MG63 (cell line): ENCODE measurements at places on chromosomes 16 and 17. TPM values are rescaled to one million over a fixed set of nuclear protein-coding genes. Genes with fewer than 3 reads are reported as not detected.

The ARL2BP gene
- total RNA-seq = 352 and 467 TPM in 2 replicates

- DNase-seq = no peak
Observed at GRCh38 chr16:50316102-50316847, 49.9 kb downstream of the ADCY7 start.

DNA sequence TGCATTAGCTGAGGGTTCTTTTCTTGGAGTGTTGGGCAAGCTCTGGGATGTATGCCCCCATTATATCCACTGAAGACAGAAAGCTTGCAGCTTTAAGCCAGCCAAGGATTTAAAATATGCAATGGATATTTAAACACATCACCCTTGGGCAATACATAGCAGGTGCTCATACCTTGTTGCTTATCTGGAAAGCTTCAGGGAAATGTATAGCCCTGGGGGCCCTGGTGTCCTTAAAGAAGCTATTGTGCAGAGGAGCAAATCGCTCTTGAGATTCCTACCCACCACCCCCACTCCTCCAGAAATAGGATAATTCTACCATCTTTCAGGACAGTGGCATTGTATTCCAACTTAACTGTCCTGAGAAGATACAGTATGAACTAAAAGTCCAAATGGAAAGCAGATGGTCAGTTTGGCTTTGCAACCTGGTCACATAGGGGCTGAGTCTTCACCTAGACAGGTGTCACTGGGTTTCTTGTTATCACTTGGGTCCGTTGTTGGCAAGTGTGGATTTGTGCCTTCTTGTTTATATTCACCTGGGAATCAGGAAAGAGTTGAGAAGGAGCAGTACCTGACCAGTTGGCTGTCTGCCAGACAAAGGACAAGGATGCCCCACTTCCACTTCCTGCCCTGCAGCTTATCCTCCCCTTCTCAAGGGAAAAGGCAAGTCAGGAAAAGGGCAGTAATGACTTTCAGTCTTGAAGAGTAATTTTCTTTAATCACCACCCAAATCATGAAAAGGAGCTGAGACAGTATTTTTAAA is 3.4 kb downstream of the ANKRD40CL start:
- DNase-seq = no peak

The MAP1LC3B gene
- 7.9 and 16.0 TPM in 2 replicates for total RNA-seq

DNA sequence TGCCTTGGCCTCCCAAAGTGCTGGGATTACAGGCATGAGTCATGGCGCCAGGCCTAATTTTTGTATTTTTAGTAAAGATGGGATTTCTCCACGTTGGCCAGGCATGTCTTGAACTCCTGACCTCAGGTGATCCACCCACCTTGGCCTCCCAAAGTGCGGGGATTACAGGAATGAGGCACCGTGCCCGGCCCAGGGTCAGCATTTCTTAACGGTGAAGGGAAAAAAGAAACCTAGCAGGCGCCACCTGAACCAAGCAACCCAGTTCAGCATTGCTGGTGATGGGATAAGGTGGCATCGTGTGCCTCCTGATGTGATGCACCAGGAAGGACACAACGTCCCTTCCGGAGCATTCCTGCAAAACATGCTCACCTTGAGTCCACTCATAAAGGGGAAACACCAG is 2.2 kb upstream of the CLCN7 start:
- DNase-seq = no peak

DNA sequence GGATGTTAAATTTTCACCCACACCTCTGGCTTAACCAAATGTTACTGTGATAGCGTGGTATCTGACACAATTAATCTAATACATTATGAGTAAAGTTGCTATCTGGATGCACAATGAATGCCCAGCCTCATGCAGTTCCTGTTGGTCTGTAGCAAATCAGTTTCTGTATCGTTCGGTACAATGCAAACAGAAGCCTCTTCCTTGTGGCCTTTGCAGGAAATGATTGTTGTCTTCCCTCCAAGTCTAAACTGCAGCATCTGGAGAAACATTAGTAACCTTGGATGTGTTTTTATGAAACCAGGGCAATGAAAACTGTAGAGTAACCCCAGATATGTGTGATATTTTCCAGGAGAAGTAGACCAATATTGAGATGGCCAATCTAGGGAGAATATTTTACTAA is 46.8 kb downstream of the CYB561 start:
- peak; percentile 20 for DNase-seq

GRCh38 chr16:17289050-17289449 is 181.7 kb downstream of the XYLT1 start:
- DNase-seq = no peak

The FOXC2 gene
- total RNA-seq = 4.6 and 7.1 TPM in 2 replicates

The SPN gene
- not detected in 2 replicates for total RNA-seq

- no peak for DNase-seq
Observed at GRCh38 chr16:50953290-50953689, 197.8 kb downstream of the SALL1 start.

DNA sequence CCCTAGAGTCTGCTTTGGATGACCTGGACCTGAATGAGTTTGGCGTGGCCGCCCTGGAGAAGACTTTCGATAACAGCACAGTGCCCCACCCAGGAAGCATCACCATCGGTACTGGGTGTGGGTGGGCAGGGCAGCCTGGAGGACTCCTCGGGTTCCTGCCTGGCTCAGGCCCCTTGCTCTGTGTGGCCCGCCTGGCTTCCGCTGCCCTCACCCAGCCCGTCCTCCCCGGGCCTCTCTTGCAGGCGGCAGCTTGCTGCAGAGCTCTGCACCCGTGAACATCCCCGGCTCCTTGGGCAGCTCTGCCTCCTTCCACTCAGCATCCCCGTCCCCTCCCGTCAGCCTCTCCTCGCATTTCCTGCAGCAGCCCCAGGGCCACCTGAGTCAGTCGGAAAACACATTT is 24.5 kb downstream of the UNC13D start:
- DNase-seq = no peak

The UTS2R gene
- not detected in 2 replicates for total RNA-seq

The KRT39 gene
- not detected in 2 replicates for total RNA-seq

GRCh38 chr16:87198328-87198832 is 118.8 kb downstream of the C16orf95 start:
- no peak for DNase-seq

GRCh38 chr17:55242476-55242875 is 22.3 kb upstream of the HLF start:
- DNase-seq = no peak

DNA sequence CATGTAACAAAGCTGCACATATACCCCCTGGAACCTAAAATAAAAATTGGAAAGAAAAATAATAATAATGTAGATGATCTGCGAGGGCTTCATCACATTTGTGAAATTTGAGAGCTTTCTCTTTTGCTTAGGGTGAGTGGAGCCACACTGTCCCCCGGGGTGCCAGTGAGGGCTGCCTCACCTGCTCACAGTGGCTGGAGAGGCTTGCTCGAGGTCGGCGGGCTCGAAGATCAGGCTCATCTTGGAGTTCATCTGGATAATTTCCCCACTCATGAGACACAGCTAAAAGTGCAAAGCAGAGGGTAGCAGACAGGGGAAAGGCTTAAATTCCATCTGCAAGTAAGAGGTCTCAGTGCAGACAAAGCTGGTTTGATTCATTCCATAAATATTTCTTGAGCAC is 123.8 kb downstream of the DNAH3 start:
- DNase-seq = no peak

DNA sequence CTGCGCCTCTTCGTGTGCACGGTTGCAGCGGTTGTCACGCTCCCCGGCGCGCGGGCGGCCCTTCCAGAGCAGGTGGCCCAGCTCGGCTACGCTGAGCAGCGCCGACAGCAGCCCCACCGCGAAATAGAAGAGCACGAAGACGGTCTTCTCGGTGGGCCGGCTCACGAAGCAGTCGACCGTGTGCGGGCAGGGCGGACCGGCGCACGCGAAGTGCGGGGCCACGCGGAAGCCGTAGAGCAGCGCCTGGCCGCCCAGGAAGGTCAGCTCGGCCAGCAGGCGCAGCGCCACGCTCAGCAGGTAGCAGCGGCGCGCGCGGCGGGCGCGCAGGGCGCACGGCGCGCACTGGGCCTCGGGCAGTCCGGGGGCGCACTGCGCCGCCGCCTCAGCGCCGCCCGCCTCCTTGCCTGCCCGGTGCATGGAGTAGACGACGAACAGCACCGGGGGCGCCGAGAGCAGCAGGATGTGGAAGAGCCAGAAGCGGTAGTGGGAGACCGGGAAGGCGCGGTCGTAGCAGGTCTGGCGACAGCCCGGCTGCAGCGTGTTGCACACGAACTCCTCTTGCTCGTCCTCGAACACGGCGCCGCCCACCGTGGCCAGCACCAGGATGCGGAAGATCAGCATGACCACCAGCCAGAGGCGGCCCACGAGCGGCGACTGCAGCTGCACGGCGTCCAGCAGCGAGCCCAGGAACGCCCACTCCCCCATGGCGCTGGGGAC is 1.3 kb downstream of the GJD3 start:
- DNase-seq = peak; percentile 42

The TMEM235 gene
- not detected in 2 replicates for total RNA-seq

DNA sequence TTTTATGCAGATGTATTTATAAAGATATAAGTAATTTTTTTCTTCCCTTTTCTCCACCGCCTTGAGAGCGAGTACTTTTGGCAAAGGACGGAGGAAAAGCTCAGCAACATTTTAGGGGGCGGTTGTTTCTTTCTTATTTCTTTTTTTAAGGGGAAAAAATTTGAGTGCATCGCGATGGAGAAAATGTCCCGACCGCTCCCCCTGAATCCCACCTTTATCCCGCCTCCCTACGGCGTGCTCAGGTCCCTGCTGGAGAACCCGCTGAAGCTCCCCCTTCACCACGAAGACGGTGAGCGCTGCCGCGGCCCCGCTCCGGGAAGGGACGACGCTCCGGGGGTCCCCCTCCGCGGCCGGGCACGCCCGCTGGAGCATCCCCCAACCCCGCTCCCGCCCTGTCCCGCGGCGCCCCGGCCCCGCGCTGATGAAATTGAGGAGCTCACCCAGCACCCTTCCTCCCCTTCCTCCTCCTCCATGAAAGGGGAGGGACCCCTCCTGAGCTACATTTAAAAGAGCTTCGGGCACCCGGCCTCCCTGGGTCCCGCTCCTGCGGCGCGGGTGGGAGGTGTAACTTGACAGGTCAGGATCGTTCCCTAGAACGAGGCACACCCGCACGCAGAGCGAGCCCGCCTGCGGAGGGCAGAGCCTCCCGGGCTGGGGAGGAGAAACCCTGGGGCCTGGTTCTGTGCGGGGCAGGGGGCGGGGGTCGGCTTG is 706 bp downstream of the HLF start:
- no peak for DNase-seq

DNA sequence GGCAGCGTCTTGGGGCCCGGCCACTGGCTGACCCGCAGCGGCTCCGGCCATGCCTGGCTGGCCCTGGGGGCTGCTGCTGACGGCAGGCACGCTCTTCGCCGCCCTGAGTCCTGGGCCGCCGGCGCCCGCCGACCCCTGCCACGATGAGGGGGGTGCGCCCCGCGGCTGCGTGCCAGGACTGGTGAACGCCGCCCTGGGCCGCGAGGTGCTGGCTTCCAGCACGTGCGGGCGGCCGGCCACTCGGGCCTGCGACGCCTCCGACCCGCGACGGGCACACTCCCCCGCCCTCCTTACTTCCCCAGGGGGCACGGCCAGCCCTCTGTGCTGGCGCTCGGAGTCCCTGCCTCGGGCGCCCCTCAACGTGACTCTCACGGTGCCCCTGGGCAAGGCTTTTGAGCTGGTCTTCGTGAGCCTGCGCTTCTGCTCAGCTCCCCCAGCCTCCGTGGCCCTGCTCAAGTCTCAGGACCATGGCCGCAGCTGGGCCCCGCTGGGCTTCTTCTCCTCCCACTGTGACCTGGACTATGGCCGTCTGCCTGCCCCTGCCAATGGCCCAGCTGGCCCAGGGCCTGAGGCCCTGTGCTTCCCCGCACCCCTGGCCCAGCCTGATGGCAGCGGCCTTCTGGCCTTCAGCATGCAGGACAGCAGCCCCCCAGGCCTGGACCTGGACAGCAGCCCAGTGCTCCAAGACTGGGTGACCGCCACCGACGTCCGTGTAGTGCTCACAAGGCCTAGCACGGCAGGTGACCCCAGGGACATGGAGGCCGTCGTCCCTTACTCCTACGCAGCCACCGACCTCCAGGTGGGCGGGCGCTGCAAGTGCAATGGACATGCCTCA is 773 bp downstream of the NTN3 start:
- no peak for DNase-seq

The CCL7 gene
- total RNA-seq = not detected in 2 replicates

The TUBG2 gene
- 1.4 and 4.0 TPM in 2 replicates for total RNA-seq

DNA sequence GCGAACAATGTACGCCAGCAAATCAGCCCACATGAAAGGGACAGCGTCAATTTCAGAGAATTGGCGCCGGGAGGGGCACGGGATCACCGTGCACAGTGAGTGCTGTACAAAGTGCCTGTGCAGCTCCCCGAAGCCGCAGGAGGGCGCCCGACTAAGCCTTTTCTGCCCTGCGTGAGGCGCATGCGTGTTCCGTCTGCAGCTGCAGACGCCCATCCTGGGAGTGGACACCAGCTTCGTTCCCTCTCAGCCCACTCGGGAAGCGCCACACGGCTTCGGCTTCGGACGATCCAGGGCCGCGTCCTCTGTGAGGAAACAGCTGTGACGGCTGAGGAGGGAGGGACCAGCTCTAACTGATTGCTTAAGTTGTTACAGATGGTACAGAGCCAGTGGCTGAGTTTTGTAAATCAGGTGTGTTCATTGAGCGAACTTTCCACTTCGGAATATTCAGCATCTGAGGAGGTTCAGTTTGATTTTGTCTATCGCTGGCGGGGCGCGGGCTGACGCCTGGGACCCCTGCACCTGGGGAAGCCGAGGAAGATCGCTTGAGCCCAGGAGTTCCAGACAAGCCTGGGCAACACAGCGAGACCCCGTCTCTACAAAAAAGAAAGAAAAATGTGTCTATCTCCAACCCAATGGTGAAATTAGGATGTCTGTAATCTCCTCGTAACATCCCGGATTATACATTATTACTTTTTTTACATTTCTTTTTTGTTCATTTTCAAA is 15.4 kb upstream of the ZNF287 start:
- peak; percentile 68 for DNase-seq

- DNase-seq = no peak
Observed at GRCh38 chr16:55565086-55565485, 1.4 kb upstream of the CAPNS2 start.

DNA sequence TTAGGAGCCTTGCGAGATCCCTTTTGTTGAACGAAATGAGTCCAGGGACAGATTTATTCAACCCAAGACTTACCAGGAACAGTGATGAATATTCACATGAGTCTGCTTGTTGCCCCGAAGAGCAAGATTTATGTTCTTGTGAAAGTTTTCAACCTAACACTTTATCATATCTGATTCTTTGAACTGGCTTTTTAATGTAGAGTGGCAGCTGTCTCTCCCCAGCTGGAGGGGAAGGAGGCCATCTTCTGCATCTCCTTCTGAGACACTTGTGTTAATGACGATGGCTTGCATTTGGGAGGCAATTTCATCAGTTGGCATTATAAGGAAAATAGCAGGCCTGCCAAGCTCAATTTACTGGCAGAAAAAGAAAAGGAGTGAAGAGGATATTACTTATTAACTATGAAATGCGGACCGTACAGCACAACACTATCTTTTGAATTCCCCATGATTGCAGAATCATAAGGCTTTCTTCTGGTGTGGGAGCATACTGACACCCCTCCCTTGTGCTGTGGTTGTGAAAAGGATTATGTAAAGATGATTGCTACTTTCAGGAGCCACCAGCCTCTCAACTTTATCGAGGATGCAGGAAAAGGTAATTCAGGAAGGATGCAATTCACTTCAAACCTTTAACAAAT is 35.7 kb downstream of the SMARCE1 start:
- DNase-seq = no peak

The DHRS11 gene
- total RNA-seq = 17.4 and 18.0 TPM in 2 replicates

GRCh38 chr16:78289844-78290277 is 190.4 kb downstream of the WWOX start:
- DNase-seq = no peak

GRCh38 chr17:58066401-58066800 is 16.8 kb upstream of the DYNLL2 start:
- DNase-seq = no peak

The MARF1 gene
- total RNA-seq = 3.2 and 3.7 TPM in 2 replicates

The TRAF7 gene
- total RNA-seq = 68.0 and 111 TPM in 2 replicates
